ENCODE measurements at places on chromosomes 16 and 17.

DNA sequence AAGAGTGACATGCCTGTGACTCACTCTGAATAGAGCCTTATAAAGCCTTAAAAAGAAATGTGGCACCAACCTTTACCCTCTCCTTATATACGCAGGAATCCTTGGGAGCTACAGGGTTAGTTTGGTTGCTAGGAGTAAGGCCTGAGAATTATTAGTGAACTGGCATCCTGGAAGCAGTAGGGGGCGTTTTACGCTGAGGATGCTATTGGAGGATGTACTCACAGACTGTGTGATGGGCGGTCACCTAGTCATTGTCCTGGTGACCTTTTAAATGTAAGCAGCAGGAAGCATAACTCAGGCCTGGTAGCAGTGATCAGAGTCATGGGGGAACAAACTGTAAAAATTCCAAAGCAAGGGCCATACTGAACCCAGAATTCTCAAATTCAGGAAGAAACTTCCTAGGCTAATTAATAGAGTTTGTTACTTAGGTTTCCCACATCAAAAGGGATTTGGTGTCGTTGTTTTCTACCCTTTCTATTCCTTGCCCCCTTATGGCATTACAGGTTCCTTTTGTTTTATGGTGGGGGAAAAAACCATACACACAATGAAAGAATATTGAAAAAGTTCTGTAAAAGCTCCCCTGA lies 153.8 kb downstream of the SNX11 start:
- peak; percentile 16 for DNase-seq

- DNase-seq, result no peak
Measured at GRCh38 chr17:688100-688989, 26.3 kb downstream of the VPS53 start.

DNA sequence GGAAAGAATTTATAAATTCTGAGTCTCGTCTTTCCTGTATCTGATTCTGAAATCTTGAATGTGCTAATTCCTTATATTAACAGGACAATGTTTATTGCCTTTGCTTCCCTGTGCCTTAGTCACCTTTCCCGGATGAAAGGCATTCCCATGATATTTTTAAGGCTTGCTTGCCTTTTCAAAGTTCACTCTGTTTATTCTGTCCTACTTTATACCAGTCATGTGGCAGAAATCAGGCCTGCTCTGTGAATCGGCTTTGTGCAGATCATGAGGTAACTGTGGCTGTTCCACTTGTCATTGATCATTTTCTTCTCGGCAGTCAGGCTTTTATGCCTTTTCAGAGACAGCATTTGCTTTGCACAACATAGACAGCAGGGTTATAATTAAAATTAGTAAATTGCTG lies 28.8 kb upstream of the ABCC11 start:
- DNase-seq, result no peak

DNA sequence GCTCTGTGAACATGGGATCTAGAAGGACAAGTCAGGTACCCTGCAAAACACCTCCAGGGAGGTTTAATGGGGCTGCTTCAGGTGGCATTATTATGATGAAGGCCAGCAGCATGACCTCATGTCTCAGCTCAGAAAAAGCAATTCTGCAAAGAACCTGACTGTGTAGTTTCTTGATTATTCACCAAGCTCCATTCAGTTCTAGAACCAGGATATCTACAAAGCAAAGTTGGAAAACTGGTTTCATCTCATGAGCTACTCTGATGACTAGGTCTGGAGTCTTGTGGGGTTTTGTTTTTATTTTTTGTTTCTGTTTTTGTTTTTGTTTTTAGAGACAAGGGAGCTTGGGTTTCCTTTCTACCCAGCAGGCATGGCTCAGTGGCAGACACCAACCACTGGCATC lies 19.0 kb upstream of the LRRC37A3 start:
- peak; percentile 34 for DNase-seq

GRCh38 chr17:39606434-39607056 lies 1.2 kb downstream of the NEUROD2 start:
- DNase-seq, result no peak

- DNase-seq, result no peak
Measured at GRCh38 chr16:22093996-22094395, 1.7 kb downstream of the VWA3A start.

- DNase-seq, result no peak
Measured at GRCh38 chr16:13835935-13836730, 83.8 kb upstream of the ERCC4 start.

DNA sequence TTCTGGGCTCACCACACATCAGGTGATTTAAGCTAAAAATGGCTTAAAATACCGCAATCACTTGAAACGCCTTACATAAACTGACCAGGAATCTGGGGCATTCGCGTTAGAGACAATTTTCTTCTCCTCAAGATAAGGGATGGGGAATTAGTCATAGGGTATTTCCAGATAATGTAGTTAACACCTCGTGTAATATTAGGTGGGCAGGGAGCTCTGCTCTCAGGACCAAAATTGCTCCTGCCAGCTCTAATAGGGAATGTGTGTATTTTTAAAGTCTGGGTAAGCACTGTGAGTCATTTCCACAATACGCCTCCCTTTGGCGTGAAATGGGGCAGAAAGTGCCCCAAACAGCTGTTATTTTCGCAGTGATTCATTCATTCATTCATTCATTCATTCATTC lies 408.6 kb downstream of the MAF start:
- no peak for DNase-seq

- no peak for DNase-seq
Measured at GRCh38 chr17:4083187-4083586, 59.6 kb downstream of the ZZEF1 start.

DNA sequence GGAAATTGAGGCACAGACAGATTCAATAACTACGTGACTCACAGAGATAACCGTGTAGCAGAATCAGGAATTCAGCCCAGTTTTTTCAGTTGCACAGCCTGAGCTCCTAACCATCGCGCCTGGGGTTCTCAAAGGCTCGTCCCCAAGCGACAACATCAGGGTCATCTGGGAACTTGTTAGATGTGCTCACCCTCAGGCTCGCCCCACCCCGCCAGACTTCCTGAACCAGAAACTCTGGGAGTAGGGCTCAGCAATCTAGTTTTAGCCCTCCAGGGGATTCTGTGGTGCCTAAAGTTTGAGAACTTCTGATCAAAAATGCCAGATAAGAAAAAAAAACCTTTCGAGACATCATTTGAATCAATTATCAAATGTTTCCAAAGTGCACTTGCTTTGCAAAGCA lies 559.8 kb downstream of the WWOX start:
- DNase-seq, result no peak

GRCh38 chr17:7295230-7296180 lies 1.1 kb upstream of the YBX2 start:
- no peak for DNase-seq

DNA sequence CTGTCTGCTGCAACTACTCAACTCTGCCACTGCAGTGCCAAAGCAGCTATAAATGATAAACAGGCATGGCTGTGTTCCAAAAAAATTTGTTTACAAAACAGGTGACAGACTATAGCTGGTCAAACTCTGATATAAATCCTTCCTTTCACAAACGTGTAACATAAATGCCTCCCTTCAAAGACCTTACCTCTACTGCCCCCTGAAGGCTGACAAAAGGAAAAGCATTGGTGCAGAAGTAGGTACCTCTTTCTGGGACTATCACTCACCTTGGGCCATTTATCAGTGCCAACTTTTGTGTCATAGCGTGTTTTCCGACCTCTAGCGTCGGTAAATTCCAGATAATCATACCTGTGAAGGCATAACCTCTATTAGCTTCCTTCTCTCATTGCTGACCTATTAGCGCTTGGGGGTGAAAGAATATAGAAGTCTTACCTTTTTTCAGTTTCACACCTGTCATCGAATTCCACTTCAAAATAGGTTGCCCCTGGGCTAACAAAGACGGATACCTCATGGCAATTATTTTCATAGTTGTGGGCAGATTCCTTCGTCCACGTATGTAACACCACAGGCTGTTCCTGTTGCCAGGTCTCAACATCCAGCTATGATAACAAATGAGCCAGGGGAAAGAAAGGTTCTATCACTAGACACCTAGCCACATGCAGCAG lies 67.9 kb downstream of the ZZEF1 start:
- DNase-seq, result peak; percentile 46

DNA sequence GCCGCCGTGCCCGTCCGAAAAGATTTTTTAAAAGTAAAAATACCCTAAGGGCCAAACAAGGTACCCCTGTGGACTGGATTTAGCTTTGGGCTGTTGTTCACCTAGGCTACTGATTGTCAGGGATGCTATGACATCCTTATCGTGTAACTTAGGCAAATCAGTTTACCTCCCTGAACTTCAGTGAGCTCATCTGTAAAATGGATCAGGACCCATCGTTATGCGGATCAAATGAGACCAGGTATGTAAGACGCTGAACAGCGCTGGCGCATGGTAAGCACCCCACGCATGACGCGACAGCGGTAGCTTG lies 658 bp upstream of the ZNF771 start:
- DNase-seq, result no peak

GRCh38 chr17:80262291-80262690 lies 1.6 kb downstream of the RNF213 start:
- DNase-seq, result no peak

GRCh38 chr16:52805559-52806168 lies 247.0 kb downstream of the CHD9NB start:
- DNase-seq, result no peak

DNA sequence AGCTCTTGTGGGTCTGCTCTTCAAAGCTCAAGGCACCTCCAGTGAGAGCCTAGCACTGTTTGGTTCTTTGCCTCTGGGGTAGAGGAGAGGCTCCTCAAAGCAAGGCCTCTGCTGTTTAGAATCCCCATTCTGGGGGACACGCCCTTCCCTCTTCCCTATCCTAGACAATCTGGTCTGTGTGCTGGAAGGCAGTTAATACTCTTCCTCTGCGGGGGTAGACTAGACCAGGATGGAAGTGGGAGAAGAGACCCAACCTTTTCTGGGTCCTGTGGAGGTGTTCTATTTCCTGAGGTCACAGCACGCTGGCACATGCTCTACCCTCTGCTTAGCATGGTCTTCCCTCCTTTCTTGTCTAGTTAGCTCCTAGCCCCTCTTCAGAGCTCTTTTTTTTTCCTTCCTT lies 7.7 kb downstream of the ERAL1 start:
- DNase-seq, result no peak

- DNase-seq, result peak; percentile 7
Measured at GRCh38 chr17:56594320-56595107, 1.0 kb downstream of the NOG start.

DNA sequence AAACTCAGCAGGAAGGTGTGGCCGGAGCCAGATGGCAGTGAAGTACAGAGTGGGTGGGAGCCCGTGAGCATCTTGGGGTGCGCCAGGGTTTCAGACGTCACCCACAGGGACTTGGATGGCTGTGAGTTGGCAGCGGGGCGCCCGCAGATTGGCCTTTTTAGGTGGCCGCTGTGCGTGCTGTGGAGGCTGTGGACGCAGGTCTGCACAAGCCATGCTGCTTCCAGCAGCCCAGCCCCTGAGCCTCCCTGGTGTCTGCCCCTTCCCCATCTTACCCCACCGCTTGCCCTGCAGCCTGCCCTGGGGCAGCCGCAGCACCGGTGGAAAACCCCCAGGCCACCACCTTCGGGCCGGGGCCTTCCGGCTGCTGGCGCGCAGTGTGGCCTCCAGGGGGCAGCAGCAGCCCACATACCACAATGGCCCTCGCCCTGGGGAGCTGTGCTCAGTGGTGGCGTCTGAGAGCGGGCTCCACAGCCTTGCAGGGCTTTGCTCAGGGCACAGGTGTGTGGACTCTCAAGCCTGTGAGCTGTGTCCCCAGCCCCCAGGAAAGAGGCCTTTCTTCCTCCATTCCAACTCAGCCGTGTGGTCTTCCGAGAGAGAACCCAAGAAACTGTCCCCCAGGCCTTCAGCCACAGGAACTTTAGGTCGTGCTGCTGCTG lies 11.8 kb downstream of the ENDOV start:
- peak; percentile 84 for DNase-seq

- DNase-seq, result no peak
Measured at GRCh38 chr16:324201-324450, 28.4 kb downstream of the AXIN1 start.

- DNase-seq, result no peak
Measured at GRCh38 chr17:269616-270514, 82.7 kb downstream of the RPH3AL start.

GRCh38 chr16:19114359-19115147 lies 789 bp downstream of the ITPRIPL2 start:
- DNase-seq, result peak; percentile 29

- DNase-seq, result no peak
Measured at GRCh38 chr16:86727632-86728031, 149.3 kb downstream of the FOXL1 start.

GRCh38 chr17:79800325-79801155 lies 3.7 kb upstream of the CBX8 start:
- peak; percentile 57 for DNase-seq

DNA sequence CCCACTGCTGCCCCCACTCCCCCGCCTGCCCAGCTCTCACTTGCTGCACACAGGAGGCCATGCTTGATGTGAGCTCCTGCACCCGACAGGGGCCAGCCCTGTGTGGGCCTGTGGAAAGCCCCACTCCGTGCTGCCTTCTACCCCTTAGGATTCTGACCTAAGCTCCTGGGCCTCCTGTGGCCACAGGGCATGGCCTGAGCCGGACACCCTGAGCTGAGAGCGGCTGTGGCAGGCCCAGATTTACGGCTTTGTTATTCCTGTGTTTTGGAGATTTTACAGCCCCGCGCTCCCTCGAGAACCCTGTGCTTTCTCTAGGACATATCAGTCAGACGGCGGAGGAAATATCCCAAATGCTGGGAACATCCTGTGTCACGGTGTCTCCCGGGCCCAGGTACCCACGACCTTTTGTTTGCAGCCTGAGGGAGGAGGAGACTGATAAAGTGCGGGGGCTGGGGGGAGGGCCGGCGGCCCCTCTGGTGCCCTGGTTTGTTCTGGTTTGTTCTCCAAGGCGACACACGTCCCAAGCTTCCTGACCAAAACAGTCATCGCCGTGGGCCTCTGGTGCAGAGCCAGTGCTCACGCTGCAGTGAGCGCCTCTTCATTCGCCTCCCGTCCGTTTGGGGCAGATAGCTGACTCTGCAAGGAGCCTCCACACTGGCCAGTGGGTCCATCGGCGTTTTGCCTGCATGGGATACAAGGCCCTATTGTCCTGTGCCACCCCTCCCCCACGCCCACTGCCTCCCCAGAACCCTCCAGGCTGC lies 363.4 kb downstream of the C16orf95 start:
- DNase-seq, result no peak

DNA sequence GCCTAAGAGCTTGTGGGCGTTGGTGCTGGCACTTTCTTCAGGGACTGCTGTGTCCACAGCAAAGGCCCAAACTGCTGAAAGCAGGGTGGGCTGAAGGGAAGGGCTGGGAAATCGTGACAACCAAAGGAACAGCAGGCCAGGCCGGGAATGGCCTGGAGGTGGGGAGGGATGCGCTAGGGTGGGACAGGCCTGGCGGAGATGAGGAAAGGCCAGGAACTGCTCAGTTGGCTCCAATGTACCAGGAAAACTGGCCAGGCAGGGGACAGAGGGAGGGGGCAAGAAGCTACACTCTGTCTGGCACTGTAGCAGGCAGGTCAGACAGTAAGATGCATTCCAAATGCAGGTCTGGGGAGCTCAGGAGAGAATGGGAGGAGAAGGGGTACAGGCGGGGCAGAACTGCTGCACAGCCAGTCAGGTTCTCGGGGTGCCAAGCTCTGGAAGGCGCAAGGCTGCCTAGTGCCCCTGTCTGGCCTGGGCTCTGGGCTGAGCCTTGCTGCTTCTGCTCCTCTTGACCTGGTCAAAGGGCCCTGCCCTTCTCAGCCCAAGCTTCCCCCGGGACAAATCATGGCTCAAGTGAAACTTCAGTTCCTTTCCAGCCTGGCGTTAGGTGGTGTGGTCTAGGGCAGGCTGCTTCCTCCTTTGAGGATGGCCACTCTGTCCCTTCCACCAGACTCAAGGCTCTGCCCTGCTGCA lies 7.3 kb downstream of the PNMT start:
- DNase-seq, result no peak

- DNase-seq, result peak; percentile 71
Measured at GRCh38 chr16:29806641-29807425, 504 bp downstream of the MAZ start.
